ENCODE measurements at places on chromosomes 2 and 18.
A peak's percentile ranks its signal among the peaks of the same experiment; 100 is the strongest.

DNA sequence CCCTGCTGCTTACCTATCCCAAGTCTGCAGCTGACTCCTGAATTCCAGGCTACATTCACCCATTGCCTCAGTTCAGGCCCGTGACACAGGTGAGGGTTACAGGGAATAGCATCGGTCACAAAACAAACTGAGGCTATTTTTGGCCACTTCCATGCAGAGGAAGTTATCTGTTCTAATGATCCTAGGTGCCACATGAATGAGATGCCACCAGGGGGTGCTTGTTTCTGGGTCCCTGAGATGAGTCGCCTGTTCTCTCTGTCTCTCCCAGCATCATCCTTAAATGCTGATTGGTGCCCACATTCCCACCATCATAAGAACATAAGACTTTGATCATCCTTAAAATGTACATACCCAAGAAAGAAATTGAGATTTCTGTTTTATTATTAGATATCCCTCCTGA lies 119.0 kb upstream of the CELF4 start:
- no peak for DNase-seq

DNA sequence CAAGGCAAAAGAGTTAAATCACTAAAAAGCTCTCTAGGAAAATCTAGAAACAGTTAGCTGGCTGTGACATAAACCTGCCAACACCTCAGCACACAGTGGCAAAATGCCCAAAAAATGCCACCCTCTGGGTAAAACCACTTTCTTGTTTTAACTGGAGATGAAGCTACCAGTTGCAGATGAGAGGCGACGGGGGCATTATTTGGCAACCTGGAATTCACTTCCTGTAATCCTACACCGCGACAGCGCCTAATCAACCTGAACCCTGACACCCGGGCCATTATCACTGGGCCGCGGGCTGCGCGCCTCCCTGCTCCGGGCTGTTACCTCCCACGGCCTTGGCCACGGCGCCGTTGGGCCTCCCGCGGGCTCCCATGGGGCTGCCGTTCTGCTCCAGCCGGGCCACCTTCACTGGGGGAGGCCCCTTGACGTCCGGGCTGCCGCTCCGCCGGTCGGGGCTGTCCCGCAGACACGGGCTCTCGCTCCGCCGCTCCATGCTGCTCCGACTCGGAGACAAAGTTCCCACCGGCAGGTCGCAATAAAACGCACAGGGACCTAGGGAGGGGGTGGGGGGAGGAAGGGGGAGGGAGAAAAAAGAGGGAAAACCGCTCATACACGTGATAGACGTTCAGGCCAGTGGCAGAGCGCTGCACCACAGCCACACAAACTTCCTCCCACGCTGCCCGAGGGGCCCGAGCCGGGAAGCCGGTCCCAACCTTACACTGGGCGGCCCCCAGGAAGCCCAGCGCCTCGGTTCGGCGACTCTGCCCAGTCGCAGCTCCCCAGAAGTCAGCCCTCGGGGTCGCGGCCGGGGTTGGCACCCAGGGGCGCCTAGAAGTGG lies 2.0 kb downstream of the SATB2 start:
- peak; percentile 47 for DNase-seq

GRCh38 chr2:172079838-172080640 lies 5.3 kb upstream of the DLX1 start:
- no peak for DNase-seq

DNA sequence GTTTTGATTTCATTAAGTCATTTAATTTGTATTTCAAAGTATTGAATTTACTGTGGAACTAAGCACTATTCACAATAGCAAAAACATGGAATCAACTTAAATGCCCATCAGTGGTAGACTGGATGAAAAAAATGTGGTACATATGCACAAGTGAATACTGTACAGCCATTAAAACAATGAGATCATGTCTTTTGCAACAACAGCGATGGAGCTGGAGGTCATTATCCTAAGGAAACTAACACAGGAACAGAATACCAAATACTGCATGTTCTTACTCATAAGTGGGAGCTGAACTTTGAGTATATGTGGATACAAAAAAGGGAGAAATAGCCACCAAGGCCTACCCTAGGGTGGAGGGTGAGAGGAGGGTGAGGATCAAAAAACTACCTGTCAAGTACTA lies 164.4 kb downstream of the BABAM2 start:
- no peak for DNase-seq

DNA sequence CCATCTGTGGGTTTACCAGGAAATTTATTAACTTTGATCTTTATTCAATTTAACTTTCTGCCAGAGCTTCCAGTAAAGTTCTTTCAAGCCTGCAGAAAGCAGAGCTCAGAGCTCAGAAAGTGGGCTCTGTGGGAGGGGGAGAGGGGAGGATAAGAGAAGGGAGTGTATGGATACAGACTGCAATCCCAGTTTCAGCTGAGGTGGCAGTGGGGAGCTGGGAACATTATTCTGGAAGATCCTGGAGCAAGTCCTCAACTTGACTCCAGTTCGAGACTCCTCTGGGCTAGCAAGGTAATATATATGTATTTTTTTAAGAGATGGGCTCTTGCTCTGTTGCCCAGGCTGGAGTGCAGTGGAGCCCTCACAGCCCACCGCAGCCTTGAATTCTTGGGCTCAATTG lies 108.9 kb upstream of the NABP1 start:
- DNase-seq: no peak

- DNase-seq: peak; percentile 47
These were observed 42.4 kb upstream of the DDX18 start for GRCh38 chr2:117771969-117772630.

- DNase-seq: no peak
These were observed 94.8 kb downstream of the PPP1R1C start for GRCh38 chr2:182080493-182080892.

DNA sequence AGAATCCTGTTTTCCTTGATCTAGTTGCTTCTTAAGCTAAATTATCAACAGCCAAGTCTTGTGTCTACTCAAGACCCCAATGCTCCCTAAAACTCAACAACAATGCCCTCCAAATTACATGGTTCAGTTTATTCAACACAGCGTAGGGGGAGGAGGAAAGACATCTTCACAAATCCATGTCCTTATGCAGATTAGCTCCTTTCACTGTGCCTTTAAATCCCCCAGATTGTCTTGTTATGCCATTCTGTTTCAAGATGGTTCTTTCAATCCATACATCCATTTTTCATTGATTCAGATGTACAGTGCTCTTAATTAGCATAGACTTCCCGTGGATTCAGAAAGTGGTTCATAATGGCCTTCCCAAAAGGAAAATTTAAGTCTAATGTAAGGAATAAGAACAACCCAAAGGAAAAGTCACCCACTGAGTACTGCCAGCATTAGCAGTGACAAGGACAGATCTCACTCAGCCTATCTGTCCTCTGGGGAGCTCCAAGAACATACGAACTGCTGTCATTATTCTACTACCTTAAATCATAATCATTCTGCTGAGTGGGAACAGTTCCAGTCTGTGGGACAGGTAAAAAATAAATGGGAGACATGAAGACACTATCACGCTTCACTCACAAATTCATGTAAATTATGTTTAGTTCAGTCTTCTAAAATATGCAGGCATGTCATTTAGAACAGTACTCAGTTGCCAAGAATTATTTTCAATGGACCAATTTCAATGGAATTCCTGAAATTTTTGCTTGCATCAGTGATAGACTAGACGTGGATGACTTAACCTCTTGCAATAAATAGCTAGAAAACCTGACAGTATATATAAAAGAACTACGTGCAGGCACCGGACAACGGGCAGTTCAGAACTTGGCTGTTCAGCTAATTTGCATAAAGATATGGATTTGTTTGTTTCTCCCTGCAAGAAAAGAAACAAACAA lies 58.9 kb upstream of the RNU4ATAC start:
- DNase-seq: peak; percentile 60

- DNase-seq: no peak
These were observed 114.4 kb downstream of the BMPR2 start for GRCh38 chr2:202490479-202490878.

- no peak for DNase-seq
These were observed 260.0 kb downstream of the TNS1 start for GRCh38 chr2:217742841-217743240.

- no peak for DNase-seq
These were observed 71.7 kb downstream of the ZFP36L2 start for GRCh38 chr2:43154685-43155084.

GRCh38 chr2:620471-621302 lies 56.5 kb downstream of the TMEM18 start:
- no peak for DNase-seq

- peak; percentile 20 for DNase-seq
These were observed 159.2 kb downstream of the FAM210A start for GRCh38 chr18:13566941-13567746.

DNA sequence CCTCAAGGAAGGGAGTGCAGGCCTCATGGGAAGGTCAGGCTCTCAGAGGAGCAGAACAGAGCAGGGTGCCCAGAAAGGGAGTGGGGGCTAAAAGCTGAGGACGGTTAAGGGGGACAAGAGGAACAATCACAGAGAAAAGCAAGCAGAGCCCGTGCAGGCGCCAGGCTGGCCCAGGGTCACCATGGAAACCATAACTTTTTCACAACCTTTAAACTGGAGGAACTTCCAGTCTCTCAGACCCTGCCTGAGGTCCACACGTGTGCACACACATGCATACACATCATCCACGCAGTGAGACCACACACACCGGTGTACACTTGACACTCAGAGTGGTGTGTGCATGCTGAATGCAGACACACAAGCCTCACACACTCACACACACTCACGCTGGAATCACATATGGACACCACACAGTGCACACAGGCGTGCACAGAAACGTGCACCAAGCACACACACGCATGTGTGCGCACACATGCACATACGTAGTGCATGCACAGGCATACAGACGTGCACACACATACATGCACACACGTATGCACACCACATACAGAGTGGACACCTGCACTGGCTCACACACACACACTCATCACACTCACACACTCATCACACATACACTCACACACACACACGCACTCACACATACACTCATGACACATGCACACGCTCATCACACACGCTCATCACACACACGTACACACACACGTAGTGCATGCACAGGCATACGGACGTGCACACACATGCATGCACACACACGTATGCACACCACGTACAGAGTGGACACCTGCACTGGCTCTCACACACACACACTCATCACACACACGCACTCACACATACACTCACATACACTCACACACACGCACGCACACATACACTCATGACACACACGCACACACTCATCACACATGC lies 37.2 kb upstream of the SNED1 start:
- DNase-seq: no peak

DNA sequence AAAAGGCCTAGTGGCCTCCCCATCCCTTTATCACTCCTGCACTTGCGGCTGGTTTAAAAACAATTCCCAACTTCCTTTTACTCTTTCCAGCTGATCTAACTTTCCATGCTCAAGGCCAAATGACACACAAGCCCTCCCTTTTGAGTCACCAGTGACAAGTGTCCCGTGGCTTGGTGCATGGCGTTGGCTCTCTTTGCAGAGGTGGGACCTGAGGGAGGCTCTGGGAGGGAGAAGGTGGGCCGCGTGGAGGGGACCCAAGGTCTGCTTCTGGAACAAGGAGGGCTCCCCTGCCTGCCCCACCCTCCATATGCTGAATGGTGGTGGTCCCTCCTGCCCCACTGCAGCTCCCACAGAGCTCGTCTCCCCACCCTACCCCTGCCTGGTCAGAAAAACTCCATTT lies 30.8 kb upstream of the HPCAL1 start:
- no peak for DNase-seq

DNA sequence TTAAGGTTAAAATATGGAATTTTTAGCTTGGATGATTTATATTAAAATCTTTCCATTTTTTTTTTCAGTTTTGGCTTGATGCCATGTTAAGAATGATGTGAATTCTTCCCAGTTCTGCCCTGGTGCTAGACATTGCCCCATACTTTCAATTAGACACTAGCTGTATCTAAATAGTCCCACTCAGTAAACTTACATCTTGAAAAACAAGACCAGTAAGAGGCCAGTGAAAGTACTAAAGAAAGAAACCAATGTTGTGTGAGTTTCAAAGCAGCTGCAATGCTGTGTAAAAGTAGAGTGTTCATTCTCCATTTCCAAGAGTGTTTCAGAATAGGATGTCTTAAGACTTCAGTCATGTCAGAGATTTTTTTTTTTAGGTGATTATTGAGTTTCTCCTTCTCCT lies 40.0 kb upstream of the CYBRD1 start:
- no peak for DNase-seq

DNA sequence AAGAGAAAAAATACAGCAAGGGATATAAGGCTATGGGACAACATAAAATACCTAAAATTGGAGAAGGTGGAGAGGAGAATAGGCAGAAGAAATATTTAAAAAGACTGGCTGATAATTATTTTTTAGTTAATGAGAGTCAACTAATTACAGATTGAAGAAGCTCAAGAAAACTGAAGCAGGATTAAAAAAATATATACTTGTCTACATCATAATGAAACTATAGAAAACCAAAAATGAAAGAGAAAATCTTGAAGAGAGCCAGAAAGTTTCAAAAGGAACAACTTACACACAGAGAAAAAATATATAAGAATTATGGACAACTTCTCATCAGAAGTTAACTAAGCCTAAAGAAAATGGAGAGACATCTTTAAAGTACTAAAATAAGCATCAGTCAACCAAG lies 62.9 kb upstream of the APCDD1 start:
- no peak for DNase-seq

DNA sequence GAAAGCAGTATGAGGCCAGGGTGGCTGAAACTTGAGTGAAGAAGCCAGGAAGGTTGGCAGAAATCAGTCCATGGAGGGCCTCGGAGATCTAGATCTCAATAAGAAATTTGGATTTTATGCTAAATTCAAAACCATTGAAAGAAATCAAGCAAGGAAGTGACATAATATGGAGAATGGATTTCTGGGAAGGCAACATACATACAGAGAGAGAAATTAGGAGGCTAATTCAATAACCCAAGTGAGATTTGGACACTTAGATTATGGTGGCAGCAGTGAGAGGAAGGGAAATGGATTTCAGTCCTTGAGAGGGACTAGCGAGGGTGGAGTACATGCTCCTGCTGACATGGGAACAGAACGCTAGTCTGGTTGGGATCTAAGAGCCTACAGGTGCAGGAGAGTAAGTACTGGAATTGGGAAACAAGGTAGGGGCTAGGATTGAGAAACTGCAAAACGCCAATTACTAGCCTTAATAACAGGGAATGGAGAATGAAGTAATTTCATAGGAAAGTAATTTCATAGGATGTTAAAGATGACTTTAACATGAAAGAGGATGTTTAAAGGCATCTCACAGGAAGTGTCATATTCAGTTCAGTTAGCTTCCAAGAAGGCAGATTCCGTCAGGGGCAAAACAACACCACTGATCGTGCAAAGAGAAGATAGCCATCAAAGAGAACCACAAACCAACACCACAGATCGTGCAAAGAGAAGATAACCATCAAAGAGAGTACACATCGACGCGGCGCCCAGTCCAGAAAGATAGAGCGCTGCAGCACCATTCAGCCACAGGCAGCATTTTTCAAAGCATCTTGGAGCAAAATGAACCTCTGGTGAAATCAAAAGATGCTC lies 27.2 kb downstream of the CDKL4 start:
- no peak for DNase-seq

DNA sequence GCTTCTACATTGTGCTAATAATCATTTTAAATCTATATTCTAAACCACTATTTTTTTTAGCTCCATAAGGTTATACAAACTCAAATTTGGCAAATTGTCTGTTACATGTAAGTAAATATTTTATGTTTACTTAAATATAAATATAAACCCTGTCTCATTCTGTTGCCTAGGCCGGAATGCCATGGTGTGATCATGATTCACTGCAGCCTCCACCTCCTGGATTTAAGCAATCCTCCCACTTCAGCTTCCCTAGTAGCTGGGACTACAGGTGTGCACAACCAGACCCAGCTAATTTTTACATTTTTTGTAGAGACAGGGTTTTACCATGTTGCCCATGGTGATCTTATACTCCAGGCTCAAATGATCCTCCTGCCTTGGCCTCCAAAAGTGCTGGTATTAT lies 124.7 kb downstream of the MEIS1 start:
- no peak for DNase-seq

- DNase-seq: no peak
These were observed 788.4 kb upstream of the SOX11 start for GRCh38 chr2:4903656-4904348.
